ENCODE measurements at places on chromosomes 11 and 22.

GRCh38 chr11:1694846-1695547, 2.0 kb upstream of the KRTAP5-6 start:
- no peak for DNase-seq

GRCh38 chr11:123227763-123228495, 32.9 kb upstream of the CLMP start:
- DNase-seq, result no peak

GRCh38 chr11:74989260-74989638, 516 bp downstream of the NEU3 start:
- no peak for DNase-seq

- DNase-seq, result no peak
Observed at GRCh38 chr22:31953261-31953660, 8.9 kb downstream of the YWHAH start.

DNA sequence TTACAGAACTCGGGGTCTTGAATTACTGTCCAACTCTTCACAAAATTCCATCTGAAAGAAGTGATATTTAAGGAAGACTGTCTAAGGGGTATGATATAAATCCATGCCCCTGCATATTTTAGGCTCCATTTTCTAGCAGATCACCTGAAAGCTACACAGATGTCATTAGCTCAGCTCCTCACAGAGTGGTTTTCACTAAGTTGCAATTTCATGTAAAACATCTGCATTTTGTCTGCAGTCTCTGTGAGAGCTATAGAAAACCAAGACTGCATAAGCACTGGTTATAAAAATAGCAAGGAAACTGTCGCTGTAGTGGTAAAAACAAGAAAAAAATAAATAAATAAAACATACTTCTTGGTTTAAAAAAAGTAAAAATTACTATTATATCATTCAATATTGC, 103.4 kb downstream of the RPL27A start:
- no peak for DNase-seq

GRCh38 chr11:11572386-11572785, 49.4 kb downstream of the GALNT18 start:
- DNase-seq, result no peak

GRCh38 chr11:38305682-38306081, 1707.6 kb upstream of the RAG2 start:
- DNase-seq, result no peak

DNA sequence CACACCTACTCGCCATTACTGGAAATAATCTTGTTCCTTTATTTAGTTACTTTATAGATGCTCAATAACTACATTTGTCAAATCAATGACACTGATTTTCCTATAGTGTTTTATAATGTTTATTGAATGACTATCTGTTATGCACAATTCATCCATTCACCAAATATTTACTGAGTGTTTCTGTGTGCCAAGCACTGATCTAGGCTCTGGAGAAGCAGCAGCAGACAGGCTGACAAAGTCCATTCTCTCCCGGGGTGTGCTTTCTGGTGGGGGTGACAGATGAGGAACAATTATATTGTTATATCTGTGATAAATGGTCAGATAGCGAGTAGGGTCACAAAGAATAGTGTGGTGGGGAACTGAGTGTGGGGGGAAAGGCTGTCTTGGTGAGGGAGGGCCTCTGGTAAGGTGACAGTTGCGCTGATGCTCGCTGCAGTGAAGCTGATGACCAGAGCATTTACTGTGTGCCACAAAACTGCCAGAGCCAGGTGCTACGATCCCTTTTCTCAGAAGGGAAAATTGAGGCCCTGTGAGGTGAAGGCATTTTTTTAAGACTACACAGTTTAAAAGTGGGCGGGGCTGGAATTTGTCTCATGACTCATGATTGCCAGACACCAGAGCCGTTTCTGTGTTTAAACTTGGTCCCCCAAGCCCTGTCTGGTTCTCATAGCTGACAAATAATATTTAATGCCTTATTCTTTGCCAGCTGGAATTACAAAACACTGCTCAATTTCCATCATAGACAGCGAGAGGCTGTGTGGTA, 10.2 kb downstream of the PACS1 start:
- no peak for DNase-seq

DNA sequence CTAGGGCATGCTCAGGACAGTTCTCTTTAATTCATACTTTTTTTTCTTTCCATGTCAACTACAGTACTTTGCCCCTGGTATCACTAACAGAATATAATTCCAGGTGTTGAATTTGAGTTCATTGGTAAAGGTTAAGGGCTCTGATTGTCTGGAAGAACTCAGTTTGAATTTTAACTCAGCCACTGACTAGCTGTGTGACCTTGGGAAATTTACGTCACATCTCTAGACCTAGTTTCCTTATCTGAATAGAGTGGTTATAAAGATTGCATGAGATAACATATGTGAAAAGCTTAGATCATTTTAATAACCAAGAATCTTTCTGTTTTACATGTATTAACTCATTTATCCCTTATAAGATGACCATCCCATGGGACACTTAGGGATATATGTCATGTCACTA, 15.8 kb upstream of the ZC3H12C start:
- no peak for DNase-seq
